ENCODE measurements at places on chromosomes 4 and X.

DNA sequence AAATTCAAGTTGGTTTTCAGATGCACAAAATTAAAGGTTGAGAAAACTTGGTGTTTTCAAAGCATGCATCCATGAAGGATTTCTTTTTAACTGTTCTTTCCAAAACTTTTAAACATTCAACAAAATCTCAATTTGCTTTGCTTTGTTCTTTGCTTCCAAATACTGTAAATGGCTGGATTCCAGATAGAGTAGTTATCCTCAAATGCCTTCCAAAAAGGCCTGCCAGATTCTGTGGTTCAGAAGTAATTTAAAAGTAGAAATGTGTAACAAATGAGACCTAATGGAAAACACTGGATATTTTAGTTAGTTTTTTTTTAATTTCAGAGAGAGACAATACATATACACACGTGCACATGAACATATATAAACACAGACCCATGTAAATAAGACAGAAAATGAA lies 97.3 kb downstream of the NR3C2 start:
- no peak for DNase-seq

- no peak for DNase-seq
Measured at GRCh38 chrX:151687635-151688034, 7.6 kb upstream of the PRRG3 start.

GRCh38 chr4:109375778-109376414 lies 57.7 kb upstream of the SEC24B start:
- no peak for DNase-seq

- no peak for DNase-seq
Measured at GRCh38 chr4:159160242-159160641, 57.4 kb downstream of the RAPGEF2 start.

DNA sequence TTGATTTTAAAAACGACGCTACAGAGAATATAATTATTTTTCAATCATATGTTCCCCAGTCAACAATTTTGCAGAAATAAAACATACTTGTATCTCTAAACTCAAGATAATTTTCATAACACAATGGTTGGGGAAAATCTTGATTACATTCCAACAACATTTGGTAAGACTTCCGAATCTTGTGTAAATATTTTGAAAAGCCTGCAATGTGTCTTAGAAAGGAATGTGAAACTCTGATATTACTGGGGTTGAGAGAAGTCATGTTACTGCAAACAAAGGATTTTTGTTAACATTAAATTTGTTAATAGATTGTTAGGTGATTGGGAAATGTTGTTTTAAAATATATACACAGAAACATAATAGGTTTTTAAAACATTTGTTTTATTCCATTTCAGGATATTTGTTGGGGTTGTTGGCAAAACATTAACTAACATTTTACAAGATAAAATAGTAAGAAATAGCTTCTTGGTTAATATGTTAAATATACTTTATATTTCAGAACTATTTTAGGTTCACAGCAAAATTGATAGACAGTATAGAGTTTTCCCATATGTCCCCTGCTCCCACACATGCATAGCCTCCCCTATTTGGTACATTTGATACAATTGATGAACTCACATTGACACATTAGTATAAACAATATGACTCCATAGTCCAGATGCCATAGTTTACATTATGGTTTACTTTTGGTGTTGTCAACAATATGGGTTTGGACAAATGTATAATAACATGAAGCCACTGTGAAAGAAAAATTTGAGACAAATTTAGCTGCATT lies 218.6 kb upstream of the FAM47A start:
- DNase-seq: no peak

Data from thyroid gland (tissue), 4 donors.